Astrocyte of the spinal cord (primary cell): ENCODE measurements at places on chromosomes 16 and 17.

DNA sequence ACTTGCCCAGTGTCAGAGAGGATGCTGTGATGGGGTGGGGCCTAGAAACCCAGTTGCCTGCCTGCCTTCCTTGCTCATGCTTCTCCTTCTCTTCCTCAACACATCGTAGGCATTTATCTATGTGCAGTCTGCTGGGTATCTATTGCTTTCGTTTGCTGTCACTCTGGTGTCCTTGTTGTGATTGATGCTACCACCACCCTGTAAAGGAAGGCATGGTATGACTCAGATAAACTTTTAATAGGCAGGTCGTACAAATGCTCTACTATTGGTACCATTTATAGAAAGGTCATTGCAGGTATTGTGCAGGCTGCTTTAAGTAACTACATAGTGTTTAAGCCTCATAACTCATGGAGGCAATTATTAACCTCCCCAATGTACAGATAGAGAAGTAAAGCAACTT lies 368.9 kb downstream of the UTP18 start:
- DNase-seq: no peak

DNA sequence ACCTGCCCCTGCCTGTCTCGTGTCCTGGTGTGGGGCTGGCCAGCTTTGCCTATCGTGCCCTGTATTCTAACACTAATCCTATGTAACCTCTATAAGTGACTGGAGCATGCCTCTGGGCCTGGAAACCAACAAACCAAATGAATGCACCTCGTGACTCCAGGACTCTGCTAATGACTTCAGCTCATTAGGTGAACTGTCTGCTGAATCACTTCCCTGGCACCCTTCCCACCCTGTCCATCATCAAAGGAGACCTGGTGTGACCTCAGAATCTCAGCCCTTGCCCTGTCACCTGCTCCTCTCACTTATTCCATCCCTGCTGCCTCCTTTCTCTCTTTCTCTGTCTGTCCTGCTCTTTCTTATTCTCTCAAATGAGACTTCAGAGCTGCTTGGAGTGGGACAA lies 322.4 kb downstream of the CBLN1 start:
- no peak for DNase-seq

- DNase-seq: peak; percentile 79
Measured at GRCh38 chr17:31627960-31628359, 231.1 kb downstream of the COPRS start.

- DNase-seq: no peak
Measured at GRCh38 chr17:33687831-33688230, 394.7 kb upstream of the ASIC2 start.

DNA sequence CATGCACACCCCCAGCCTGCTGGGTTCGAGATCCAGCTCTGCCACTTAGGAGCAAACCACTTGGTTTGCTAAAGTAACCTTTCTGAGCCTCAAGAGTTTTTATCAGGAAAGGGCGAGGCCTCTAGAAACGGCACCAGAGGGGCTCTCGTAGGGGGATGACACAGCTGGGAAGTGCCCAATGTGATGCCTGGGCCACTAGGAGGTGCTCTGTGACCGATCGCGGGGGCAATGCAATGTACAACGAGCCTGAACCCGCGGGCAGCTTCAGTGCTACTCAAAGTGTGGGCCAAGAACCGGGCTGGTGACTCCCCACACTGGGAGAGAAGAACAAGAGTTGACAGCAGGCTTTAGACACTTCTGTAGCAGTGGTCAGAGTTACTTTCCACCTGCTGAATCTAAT lies 9.4 kb downstream of the C16orf89 start:
- DNase-seq: no peak

DNA sequence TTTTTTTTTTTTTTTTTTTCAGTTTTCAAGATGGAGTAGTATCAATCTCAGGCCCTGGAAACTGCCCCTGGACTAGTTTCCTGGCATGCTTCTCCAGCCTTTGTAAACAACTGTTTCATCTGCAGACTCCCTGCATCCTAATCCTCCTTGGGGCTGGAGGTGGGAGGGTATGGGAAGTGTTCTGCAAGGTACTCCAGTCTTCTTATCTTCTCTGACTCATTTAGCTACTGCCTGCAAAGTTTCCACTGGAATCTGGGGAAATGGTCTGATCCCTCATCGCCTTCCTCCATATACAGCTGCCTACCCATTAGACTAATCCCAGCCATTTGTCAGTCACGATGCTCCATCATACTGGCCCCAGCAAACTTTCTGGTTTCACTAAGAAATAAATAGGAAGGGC lies 21.5 kb downstream of the COPZ2 start:
- no peak for DNase-seq

GRCh38 chr17:82077617-82078358 lies 12.2 kb upstream of the DUS1L start:
- no peak for DNase-seq

GRCh38 chr17:76998839-76999238 lies 130.6 kb downstream of the MGAT5B start:
- no peak for DNase-seq

DNA sequence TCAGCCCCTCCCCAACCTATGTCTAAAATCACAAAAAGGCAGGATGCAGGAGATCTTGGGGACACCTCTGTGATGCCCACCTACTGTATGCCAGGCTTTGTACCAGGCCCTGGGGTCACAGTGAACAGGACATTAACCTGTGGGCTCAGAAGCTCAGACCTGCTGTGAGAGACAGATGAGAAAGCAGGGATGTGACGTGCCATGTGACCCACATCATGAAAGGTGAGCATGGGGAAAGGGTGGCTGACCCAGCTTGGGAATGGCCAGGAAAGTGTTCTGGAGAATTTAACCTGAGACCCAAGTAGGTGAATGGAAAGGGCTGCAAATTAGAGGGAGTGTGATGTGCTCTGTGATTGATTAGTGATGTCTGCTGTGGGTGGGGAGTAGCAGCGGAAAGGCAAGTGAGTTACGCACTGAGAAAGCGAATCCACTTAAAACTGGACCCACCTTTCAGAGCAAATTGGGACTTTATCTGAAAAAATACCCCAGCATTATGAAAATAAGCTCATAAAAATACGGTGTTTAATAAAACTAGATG lies 132.2 kb downstream of the IRF8 start:
- no peak for DNase-seq

- DNase-seq: peak; percentile 87
Measured at GRCh38 chr16:49856672-49857330, 889 bp upstream of the ZNF423 start.

GRCh38 chr17:76485569-76485968 lies 15.7 kb downstream of the RHBDF2 start:
- DNase-seq: no peak

DNA sequence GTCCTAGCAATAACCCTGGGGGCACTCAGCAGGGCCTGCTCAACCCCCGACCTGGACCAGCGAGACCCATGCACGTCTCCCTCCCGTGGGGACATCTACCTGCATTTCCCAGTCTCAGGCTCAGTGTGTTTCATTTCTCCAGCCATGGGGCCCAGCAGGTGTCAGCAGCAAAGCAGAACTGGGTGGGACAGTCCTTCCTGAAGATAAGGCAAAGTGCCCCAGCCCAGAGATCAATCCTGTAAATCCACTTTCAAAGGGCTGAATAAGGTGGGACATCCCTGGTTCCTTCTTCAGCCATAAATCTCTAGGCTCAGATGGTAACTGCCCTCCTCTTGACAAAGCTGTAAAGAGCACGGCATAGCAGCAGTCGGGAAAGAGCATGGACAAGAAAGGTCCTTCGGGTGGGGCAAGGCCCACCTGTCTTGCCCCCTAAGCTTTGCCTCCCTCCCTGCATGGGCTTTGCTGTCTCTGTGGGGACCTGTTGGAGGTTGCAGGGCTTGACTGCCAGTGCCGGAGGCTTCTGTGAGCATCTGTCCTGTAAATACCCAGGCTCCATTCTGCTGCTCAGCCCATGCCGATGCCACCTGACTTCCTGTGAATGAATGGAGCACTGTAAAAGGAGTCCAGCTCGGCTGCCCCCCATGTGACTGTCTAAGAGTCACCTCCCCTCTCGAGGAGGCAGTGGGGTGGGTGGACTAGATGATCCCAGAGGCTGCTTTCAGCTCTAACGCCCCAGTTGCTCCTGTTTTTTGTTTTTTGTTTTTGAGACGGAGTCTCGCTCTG lies 84.8 kb upstream of the TBC1D3K start:
- DNase-seq: no peak

- DNase-seq: no peak
Measured at GRCh38 chr16:54594601-54595391, 308.2 kb upstream of the IRX3 start.

DNA sequence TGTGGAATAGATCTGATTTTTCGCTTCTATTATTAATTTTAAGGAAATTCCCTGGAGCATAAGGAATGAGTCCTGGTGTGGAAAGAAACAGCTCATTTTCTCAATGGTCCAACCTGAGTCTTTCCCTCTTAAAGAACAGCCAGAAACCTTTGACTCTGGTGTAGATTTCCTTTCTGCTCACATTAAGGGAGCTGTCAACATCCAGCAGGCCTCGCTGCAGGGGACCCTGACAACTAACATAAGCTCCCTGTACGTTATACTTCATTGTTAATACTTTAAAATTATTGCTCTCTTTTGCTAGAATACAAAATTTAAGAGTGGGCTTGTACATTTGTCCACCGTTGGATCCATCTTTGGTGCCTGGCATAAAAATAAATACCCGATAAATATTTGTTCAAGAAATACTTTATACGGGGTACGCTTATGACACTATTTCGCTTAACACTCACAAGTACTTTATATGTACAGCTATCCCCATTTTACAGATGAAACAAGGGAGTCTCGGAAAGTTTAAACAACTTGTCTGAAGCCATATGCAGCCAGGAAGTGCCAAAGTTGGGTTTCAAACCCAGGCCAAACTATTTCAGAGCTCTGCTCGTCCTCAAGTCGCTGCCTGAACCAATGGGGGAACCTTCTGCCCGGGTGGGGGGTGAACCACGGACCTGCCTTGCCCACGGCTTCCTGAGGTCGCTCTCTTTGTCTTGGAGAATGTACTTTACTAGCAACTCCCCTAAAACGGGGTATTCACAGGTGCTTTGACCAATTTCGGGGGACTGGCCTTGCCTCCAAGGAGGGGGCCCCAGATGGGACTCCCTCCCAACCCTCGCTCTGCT lies 611 bp downstream of the SMARCE1 start:
- DNase-seq: no peak

- no peak for DNase-seq
Measured at GRCh38 chr17:39208893-39209292, 8.8 kb downstream of the RPL19 start.

- peak; percentile 76 for DNase-seq
Measured at GRCh38 chr16:48409839-48410632, 24.8 kb upstream of the SIAH1 start.

GRCh38 chr17:82963104-82963950 lies 116.1 kb upstream of the METRNL start:
- DNase-seq: peak; percentile 78

DNA sequence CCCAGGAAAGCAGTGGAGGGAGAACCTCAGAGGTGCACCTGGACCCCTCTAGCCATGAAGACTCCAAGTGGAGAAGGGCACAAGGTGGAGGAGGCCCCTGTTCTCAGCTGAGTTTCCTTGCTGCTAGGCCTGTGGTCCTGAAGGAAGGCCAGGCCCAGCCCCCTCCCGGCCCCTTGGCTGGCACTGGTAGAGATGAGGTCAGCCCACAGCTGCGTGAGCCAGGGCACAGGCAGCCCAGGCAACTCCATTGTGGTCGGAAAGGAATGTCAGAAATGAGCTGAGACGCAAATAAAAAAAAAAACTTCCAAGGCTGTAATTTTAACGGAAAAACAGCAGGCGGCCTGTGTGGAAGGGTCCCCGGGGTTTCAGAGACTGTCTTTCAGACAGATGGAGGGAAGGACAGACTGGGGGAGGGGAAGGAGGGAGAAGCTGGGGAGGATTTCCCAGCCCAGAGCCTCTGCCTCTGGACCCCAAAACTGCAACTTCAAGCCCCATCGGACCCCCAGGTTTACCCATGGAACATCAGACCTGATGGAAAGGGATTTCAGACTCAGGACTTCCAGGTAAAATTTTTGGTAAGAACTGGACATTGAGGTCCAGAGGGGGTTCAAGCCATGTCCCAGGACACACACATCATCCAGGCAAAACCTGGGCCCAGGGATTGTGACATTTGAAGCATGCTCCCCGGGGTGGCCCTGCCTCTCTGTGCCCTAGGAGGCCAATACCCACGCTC lies 25.6 kb upstream of the MRPS23 start:
- peak; percentile 98 for DNase-seq

- DNase-seq: no peak
Measured at GRCh38 chr17:45428931-45429338, 3.7 kb downstream of the ARHGAP27 start.

GRCh38 chr17:2061441-2061958 lies 6.6 kb downstream of the HIC1 start:
- DNase-seq: peak; percentile 19

DNA sequence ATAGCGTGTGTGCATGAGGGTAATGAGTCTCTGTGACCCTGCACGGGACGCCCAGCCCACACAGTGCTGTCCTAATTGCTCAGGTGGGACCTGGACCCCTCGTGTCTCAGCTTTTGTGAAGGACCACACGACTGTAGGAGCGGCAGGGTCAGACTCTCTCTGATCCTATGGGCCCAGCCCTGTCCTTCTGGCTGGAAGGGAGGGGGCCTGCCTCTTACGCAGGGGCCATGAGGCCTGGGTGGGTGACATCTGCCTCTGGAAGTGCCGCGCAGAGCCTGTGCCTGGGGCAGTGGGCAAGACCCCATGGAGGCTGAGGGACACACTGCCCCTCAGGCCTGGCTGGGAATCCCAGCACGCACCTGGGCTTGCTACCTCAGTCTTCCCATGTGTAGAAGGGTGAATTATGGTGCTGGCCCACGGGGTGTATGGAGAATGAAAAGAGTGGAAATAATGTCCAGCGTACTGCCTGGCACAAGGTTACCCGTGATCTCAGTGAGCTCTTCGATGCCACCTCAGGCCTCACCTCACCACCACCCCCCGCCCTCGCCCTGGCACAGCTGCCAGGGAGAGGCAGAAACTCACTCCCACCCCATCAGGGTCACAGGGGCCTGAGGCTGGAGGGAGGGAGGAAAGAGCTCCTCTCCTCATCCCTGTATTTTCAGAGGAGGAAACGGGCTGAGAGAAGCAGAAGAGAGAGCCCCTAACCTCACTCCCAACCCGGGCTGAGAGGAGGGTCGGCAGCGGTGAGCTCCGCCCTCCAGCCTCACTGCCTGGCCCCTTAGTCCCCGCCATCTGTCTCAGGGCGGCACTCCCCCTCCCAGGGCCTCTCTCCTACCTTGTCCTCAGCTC lies 27.1 kb upstream of the DBNDD1 start:
- DNase-seq: no peak

GRCh38 chr17:30381340-30381659 lies 2.6 kb downstream of the CPD start:
- no peak for DNase-seq

- DNase-seq: no peak
Measured at GRCh38 chr16:86874141-86874540, 295.8 kb downstream of the FOXL1 start.

- DNase-seq: no peak
Measured at GRCh38 chr16:14002416-14002990, 68.6 kb upstream of the MRTFB start.
